Sigmoid colon (tissue), 7 donors: ENCODE measurements at places on chromosomes 11 and 22.

DNA sequence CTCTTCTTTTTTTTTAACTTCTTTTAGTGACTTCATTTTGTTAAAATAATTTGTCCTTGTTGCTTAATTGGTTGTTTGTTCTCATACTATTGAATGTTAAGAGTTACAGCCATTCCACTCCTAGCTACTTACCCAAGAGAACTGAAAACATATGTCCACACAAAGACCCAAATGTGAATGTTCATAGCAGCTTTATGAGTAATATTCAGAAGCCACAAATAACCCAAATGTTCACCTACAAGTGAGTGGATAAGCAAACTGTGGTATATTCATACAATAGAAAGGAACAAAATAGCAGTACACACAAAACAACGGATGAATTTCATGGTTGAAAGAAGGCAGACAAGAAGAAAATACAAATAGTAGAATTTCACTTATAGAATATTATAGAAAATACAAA, 1.4 kb upstream of the OR4D11 start:
- no peak overlapping the region for H3K27ac ChIP-seq
- H3K27me3 ChIP-seq = no peaks in the 10 kb centered on the region
- DNase-seq = no peak
- H3K36me3 ChIP-seq = no peaks in the 10 kb centered on the region

DNA sequence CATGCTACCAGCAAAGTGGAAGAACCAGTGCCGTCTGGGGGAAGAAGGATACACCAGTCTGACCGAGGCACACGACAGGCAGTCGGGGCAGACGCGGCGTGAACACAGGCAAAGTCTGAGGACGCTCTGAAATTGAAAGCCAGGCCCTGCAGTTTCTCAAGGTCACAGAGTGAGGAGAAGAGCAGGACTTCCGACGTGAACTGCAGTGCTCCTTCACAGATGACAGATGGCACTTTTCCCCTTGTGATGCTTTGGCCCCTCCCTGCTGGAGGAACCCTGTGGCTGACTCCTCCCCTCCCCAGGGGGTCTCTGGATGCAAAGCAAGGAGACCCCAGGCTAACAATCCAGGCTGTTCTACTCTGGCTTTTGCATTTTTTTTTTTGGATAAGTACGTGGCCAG, 19.6 kb upstream of the JAM3 start:
- H3K4me3 ChIP-seq = no peak overlapping the region
- H3K36me3 ChIP-seq = no peaks in the 10 kb centered on the region
- H3K27ac ChIP-seq = no peak overlapping the region
- H3K27me3 ChIP-seq = no peaks in the 10 kb centered on the region
- peaks cover 40% of the 10 kb centered on the region for H3K4me1 ChIP-seq

- no peak overlapping the region for H3K27ac ChIP-seq
- no peaks in the 10 kb centered on the region for H3K4me1 ChIP-seq
- H3K36me3 ChIP-seq = no peaks in the 10 kb centered on the region
- H3K27me3 ChIP-seq = no peaks in the 10 kb centered on the region
Observed at GRCh38 chr11:46480909-46481308, 89.3 kb upstream of the CHRM4 start.

DNA sequence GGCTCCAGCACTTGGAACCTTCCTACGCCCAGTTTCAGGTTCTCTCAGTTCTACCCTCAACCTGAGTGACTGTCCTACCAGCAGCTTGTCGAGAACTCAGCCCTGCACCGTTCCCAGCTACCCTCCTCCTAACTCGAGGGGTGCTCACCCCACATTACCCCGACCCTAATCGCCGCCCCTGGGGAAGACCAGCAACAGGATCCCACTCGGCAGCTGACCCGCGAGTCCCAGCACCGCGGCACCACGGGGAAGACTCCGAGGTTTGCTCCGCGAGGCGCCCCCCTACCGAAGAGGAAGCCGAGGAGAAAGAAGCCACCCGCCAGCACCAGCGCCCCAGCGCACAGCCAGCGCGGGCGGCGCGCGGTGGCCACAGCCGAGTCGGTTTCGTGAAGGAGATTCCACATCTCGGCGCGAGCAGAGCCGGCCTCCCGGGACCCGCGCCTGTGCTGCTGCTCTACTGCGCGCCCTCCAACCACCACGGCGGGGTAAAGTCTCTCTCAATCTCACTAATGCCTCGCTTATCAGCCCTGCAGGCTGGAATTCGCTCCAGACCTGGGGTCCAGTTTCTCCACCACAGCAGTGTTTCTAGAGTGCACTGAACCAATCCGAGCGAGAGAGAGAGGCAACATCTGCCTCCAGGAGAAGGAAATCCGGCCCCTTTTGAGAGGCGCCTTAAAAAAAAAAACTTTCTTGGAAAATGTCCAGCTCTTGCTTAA, at the start of gene FOLH1:
TSS of gene FOLH1 (minus strand) at position 597 of the 716 bp plus-strand sequence. CDS start at position 404, 193 bp downstream.
- peak; percentile 63 for DNase-seq
- H3K4me1 ChIP-seq = peaks cover 4% of the 10 kb centered on the region
- no peaks in the 10 kb centered on the region for H3K36me3 ChIP-seq
- peak within 1 kb of the TSS; percentile 42 for H3K4me3 ChIP-seq
- H3K27me3 ChIP-seq = peaks cover 12% of the 10 kb centered on the region
- peak within 1 kb of the TSS; percentile 17 for H3K27ac ChIP-seq

- no peak for DNase-seq
- H3K27ac ChIP-seq = no peak overlapping the region
- no peak overlapping the region for H3K4me3 ChIP-seq
- H3K27me3 ChIP-seq = no peaks in the 10 kb centered on the region
- H3K36me3 ChIP-seq = no peaks in the 10 kb centered on the region
- peaks cover 8% of the 10 kb centered on the region for H3K4me1 ChIP-seq
Observed at GRCh38 chr11:35324981-35325380, 94.4 kb downstream of the SLC1A2 start.

- H3K4me3 ChIP-seq = no peak overlapping the region
- no peaks in the 10 kb centered on the region for H3K4me1 ChIP-seq
- DNase-seq = peak; percentile 56
- no peaks in the 10 kb centered on the region for H3K36me3 ChIP-seq
- H3K27ac ChIP-seq = no peak overlapping the region
Observed at GRCh38 chr11:69529001-69529400, 47.5 kb downstream of the LINC01488 start.

DNA sequence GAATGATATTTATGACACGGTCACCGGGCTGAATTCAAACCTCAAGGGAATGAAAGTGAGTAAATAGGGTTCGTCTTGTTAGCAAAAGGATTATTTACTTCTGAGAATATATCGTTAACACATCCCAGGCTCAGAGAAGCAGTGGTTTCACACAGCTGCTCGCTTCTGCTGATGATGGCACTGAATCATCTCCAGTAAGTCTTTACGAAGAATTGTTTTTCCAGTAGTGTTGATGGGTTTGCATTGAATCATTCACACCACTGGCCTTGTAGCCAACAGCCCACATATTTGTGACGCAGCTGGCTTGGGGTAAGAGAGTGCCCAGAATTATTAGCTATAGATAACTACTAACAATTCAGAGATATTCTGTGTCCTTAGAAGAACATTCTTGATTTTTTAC, 236.3 kb downstream of the CADM1 start:
- H3K36me3 ChIP-seq = no peaks in the 10 kb centered on the region
- no peak overlapping the region for H3K4me3 ChIP-seq
- no peak overlapping the region for H3K27ac ChIP-seq
- no peak for DNase-seq

DNA sequence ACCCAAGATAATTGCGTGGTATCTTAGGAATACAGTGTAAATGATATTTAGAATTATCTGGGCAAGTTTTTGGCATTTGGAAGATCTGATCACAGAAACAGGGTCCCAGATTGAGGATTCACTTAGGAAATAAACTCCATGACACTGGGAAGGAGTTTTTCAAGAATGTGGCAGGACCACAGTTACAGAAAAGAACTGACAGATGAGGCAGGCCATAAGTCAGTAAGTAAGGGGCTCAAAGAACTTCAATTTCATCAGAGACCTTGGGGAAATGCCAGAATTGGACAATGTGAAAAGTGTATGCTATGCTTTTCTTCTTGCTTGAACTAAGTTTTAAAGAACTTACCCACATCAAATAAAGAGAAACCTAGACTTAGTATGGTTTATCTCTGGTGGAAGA, 49.3 kb downstream of the RBMXL2 start:
- no peaks in the 10 kb centered on the region for H3K36me3 ChIP-seq
- H3K27ac ChIP-seq = no peak overlapping the region
- no peaks in the 10 kb centered on the region for H3K4me1 ChIP-seq
- no peak overlapping the region for H3K4me3 ChIP-seq
- no peaks in the 10 kb centered on the region for H3K27me3 ChIP-seq

DNA sequence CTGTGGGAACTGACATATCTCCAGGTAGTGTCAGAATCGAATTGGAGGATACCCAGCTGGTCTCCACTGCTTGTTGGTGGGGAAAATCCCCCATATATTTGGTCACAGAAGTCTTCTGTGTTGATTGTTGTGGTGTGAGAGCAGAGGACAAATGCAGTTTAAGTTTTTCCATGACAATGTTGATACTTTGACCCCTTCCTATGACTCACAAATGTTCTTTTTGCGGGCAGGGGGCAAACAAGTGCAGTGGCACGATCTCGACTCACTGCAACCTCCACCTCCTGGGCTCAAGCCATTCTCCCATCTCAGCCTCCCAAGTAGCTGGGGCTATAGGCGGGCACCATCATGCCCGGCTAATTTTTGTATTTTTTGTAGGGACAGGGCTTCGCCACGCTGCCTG, 7.4 kb upstream of the PATL1 start:
- H3K36me3 ChIP-seq = no peaks in the 10 kb centered on the region
- H3K4me3 ChIP-seq = no peak overlapping the region
- no peaks in the 10 kb centered on the region for H3K27me3 ChIP-seq
- no peaks in the 10 kb centered on the region for H3K4me1 ChIP-seq

DNA sequence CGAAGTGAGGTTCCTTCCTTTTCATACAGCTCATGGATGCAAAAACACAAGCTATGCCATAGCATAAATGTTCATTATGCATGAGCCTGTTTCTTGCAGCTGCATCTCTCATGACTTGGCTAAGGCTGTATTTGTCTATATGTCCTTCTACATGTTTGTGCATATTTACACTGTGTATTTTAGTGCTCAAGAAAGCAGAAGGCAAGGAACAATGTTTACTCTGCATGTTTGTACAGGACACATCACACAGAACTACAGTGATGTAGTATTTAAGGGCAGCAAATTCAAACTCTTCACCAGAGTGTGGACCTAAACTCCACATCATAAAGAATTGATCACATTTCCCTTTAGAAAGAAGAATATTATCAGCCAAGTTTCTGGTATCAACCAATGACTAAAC, 170.3 kb downstream of the CADM1 start:
- no peak overlapping the region for H3K27ac ChIP-seq
- no peaks in the 10 kb centered on the region for H3K4me1 ChIP-seq
- H3K4me3 ChIP-seq = no peak overlapping the region

GRCh38 chr11:106497321-106497720, 419.9 kb downstream of the AASDHPPT start:
- no peaks in the 10 kb centered on the region for H3K4me1 ChIP-seq
- no peak for DNase-seq
- H3K4me3 ChIP-seq = no peak overlapping the region
- no peak overlapping the region for H3K27ac ChIP-seq

GRCh38 chr11:66317723-66318599, 1.1 kb upstream of the CD248 start:
- no peaks in the 10 kb centered on the region for H3K36me3 ChIP-seq
- H3K4me3 ChIP-seq = peak overlapping the region; percentile 60
- H3K27me3 ChIP-seq = no peaks in the 10 kb centered on the region
- H3K4me1 ChIP-seq = peaks cover 59% of the 10 kb centered on the region
- DNase-seq = peak; percentile 91
- peak overlapping the region; percentile 90 for H3K27ac ChIP-seq

DNA sequence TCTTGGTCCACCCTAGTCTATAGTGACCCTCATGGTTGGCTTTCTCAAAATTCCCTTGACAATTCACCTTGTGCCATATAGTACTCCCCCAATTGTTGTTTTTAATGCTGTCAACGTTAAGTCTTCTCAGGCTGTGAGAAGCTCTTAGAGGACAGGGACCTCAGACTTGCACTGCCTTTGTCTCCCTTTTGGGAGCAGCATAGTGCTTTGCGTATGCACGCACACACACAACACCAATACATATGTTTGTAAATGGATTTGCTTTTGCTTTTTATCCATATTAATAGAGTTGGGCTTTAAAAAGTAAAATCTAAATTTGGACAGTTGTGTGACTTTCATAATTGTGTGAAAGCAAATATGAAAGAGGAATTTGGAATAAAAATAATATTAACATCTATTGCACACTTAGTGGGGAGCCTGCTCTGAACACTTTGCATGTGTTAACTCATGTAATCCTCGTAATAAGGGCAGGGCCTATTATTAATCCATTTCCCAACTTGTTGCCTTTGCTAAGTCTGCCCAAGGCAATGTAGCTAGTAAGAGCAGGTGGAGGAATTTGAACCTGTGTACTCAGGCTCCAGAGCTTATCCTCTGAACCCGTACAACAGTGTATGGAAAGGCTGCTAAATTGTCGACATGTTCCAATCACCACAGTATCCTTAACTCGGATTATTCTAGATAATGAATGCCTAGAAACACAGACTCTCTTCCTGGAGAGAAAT, 257.7 kb upstream of the NARS2 start:
- peaks cover 22% of the 10 kb centered on the region for H3K4me1 ChIP-seq
- H3K27me3 ChIP-seq = no peaks in the 10 kb centered on the region
- no peak overlapping the region for H3K4me3 ChIP-seq
- H3K27ac ChIP-seq = no peak overlapping the region
- no peaks in the 10 kb centered on the region for H3K36me3 ChIP-seq

GRCh38 chr11:64324692-64325469, 7.0 kb downstream of the PRDX5 start:
- no peak for DNase-seq
- H3K4me3 ChIP-seq = no peak overlapping the region
- no peaks in the 10 kb centered on the region for H3K27me3 ChIP-seq
- H3K36me3 ChIP-seq = peaks cover 21% of the 10 kb centered on the region
- H3K27ac ChIP-seq = no peak overlapping the region

DNA sequence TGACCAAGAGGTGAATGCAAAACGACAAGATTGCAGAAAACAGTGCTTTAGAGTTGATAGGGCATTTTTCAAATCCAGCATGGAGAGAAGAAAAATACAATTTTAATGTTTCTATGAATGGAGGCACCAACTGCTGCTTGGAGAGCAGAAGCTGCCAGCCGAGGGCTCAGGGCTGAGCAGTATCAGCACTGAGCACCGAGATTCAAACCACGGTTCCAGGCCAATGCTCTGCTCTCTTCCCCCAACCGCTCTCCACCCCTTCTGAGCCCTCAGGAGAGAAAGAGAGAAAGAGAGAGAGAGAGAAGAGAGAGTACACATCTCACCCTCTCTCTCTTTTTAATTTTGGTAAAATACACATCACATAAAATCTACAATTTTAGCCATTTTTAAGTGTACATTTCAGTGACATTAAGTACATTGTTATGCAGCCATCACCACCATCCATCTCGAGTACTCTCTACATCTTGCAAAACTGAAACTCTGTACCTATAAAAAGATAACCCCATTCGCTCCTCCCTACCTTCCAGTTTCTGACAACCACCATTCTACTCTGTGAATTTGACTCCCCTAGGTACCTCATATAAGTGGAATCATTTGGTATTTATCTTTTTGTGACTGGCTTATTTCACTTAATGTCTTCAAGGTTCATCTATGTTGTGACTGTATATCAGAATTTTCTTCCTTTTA, 333.3 kb downstream of the MIAT start:
- no peaks in the 10 kb centered on the region for H3K27me3 ChIP-seq
- no peak overlapping the region for H3K27ac ChIP-seq
- no peaks in the 10 kb centered on the region for H3K36me3 ChIP-seq
- H3K4me3 ChIP-seq = no peak overlapping the region
- H3K4me1 ChIP-seq = peaks cover 29% of the 10 kb centered on the region
- no peak for DNase-seq

GRCh38 chr11:116901964-116902688, 64.7 kb upstream of the APOA1 start:
- no peak overlapping the region for H3K27ac ChIP-seq
- no peaks in the 10 kb centered on the region for H3K27me3 ChIP-seq
- H3K4me1 ChIP-seq = peaks cover 20% of the 10 kb centered on the region
